Thyroid gland (tissue), 4 donors: ENCODE measurements at places on chromosomes 11 and 22. TPM values are rescaled to one million over a fixed set of nuclear protein-coding genes. Genes with fewer than 3 reads are reported as not detected.

GRCh38 chr11:29214833-29215232, 802.0 kb downstream of the KCNA4 start:
- H3K27ac ChIP-seq = no peak overlapping the region
- H3K36me3 ChIP-seq = no peaks in the 10 kb centered on the region
- H3K4me3 ChIP-seq = no peak overlapping the region
- H3K4me1 ChIP-seq = no peaks in the 10 kb centered on the region
- no peak for DNase-seq
- H3K27me3 ChIP-seq = no peaks in the 10 kb centered on the region

- H3K36me3 ChIP-seq = no peaks in the 10 kb centered on the region
- H3K4me3 ChIP-seq = no peak overlapping the region
- H3K27ac ChIP-seq = no peak overlapping the region
Measured at GRCh38 chr11:13287036-13287435, 9.4 kb downstream of the BMAL1 start.

DNA sequence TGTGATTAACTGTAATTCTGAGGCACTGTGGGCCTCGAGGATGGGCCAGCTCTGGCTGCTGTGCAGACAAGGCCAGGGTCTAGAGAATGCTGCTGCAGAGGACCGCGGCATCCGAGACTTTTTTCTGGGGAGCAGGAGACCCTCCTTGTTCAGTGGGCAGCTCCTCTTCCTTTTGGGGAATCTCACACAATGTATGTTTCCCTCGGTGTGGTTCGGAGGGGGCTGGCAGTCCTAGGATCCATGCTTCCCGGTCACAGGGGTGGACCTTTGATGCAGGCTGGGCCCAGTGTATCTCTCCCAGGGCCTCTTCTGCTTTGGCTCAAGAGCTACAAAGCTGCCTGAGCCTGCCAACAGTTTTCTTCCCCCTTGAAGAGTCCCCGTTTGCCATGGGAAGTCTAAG, 31.5 kb downstream of the MYEOV start:
- no peak overlapping the region for H3K27ac ChIP-seq
- H3K27me3 ChIP-seq = no peaks in the 10 kb centered on the region
- H3K4me1 ChIP-seq = no peaks in the 10 kb centered on the region
- H3K36me3 ChIP-seq = no peaks in the 10 kb centered on the region
- DNase-seq = no peak
- H3K4me3 ChIP-seq = no peak overlapping the region

GRCh38 chr11:58647141-58647699, 24.8 kb downstream of the CNTF start:
- no peaks in the 10 kb centered on the region for H3K36me3 ChIP-seq
- H3K27me3 ChIP-seq = no peaks in the 10 kb centered on the region
- no peak overlapping the region for H3K27ac ChIP-seq
- no peak for DNase-seq
- H3K4me1 ChIP-seq = no peaks in the 10 kb centered on the region
- H3K4me3 ChIP-seq = no peak overlapping the region

DNA sequence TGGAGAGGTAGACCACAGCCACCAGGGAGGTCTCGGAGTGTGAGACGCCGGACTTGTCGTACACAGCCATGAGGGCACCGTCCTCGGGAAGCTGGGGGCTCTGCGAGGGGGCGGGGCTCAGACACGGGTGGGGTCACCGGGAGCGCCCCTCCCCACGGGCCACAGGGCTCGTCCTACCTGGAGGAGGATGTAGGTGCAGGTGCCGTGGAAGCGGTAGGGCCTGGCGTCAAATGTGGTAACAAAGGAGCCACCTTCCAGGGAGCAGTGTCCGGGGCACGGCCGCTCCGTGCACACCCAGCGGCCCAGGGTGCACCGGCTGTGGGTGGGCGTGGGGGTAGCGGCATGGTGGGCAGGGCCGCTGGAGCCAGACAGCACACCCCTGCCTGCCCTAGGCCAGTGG, 7.5 kb downstream of the MUC6 start:
- H3K27ac ChIP-seq = no peak overlapping the region
- no peak for DNase-seq
- no peaks in the 10 kb centered on the region for H3K4me1 ChIP-seq

- H3K27me3 ChIP-seq = no peaks in the 10 kb centered on the region
- H3K36me3 ChIP-seq = no peaks in the 10 kb centered on the region
- H3K27ac ChIP-seq = no peak overlapping the region
- peaks cover 15% of the 10 kb centered on the region for H3K4me1 ChIP-seq
- no peak overlapping the region for H3K4me3 ChIP-seq
Measured at GRCh38 chr11:86745571-86745970, 54.8 kb upstream of the PRSS23 start.

DNA sequence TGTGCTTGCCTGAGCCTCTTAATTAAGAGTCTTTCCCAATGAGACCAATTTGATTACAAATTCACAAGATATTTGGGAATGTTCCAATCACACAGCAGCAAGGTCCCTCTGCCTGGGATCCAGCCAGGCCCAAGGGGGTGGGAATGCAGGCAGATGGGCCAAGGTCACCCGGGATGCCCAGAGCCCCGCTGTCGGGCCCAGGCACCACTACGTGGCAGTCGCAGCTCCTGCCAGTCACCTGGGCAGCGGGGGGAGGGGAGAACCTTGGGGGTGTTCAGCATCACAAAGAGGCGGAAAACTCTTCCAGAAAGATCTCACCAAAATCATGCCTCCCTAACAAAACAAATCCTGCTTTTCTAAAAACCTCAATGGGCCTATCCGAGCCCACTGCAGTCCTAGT, 30.9 kb downstream of the PPM1F start:
- DNase-seq = no peak
- no peak overlapping the region for H3K27ac ChIP-seq
- H3K27me3 ChIP-seq = no peaks in the 10 kb centered on the region
- H3K4me3 ChIP-seq = no peak overlapping the region
- peaks cover 3% of the 10 kb centered on the region for H3K4me1 ChIP-seq

DNA sequence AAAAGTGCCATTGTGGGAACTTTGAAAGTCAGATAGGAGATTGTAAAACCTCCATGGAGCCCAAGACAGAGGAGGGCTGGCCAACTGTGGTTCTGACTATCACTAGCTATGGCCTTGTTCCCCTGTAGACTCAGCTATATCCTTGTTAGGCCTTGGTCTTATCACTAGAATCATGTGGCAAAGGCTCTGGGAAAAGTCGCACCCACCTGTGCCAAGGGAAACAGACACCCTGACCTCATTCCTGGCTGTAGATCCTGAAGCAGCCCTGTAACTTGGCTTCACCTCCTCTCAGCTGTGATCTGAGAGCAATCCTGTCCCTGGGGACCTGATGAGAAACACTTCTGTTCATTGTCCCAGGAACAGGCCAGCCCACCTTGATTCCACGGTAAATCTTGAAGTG, 566.2 kb downstream of the TMEM135 start:
- H3K4me1 ChIP-seq = no peaks in the 10 kb centered on the region
- DNase-seq = no peak
- H3K27me3 ChIP-seq = no peaks in the 10 kb centered on the region
- H3K4me3 ChIP-seq = no peak overlapping the region
- H3K36me3 ChIP-seq = no peaks in the 10 kb centered on the region
- H3K27ac ChIP-seq = no peak overlapping the region

DNA sequence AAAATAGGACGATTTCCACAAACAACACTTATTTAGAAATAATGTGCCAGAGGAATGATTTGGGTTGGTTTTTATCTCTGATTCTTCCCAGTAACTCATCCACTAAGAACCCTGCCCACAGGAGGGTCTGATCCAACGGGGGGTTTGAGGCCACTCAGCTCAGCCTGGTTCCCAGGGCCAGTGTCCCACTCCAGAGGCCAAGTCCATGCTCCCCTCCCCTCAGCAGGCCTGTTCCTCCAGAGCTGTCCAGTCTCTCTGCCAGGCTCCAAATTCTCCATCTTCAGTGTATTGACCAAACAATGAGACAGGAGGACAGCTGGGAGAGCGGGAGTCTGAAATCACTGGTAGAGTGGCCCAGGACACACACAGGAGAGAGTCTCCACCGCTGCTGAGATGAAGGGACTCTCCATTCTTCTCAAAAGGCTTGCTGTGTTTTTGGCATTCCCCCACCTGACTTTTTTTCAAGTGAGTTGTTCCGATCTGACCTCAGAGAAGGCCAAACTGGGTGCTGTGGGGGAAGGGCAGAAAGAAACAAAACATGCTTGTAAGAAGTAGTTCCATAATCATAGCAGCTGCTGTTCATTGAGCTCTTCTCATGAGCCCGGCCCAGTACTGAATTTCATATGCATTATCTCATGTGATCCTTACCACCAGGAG, 17.6 kb upstream of the SCN2B start:
- H3K27ac ChIP-seq = no peak overlapping the region
- DNase-seq = no peak
- no peaks in the 10 kb centered on the region for H3K27me3 ChIP-seq
- H3K4me3 ChIP-seq = no peak overlapping the region

DNA sequence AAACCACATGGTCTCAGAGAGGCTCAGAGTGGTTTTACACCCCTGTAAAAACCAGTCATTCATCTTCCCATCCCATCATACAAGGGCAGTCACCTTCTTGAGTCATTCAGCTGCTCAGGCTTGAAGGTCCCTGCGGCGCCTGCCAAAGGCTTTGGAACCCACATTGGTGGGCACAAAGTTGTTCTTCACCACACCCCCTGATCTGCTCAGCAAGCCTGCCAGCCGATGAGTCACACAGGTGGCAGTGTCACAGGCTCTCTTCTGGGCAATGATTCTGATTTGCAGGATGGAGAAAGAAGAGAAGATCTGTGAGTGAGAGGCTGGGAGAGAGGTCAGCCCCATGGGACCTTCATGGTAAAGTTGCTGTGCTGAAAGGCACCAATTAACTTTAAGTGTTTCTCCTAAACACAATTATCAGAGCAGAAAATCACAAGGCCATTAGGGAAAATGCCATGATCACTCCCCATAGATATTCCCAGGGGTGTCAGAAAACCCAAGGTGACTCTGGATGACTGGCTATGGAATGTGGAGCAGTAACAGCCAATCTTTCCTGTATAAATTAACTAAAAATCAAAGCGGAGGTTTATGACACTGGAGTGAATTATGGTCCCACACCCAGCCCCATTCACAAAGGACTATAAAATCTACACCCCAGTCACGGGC, 4.4 kb downstream of the CALCA start:
- DNase-seq = no peak
- H3K4me1 ChIP-seq = no peaks in the 10 kb centered on the region
- no peak overlapping the region for H3K27ac ChIP-seq
- no peaks in the 10 kb centered on the region for H3K36me3 ChIP-seq
- H3K27me3 ChIP-seq = peaks cover 2% of the 10 kb centered on the region

GRCh38 chr11:216081-216974, 8.8 kb downstream of the RIC8A start:
- H3K36me3 ChIP-seq = peaks cover 41% of the 10 kb centered on the region
- DNase-seq = no peak
- no peaks in the 10 kb centered on the region for H3K27me3 ChIP-seq
- H3K4me3 ChIP-seq = no peak overlapping the region
- H3K27ac ChIP-seq = no peak overlapping the region

GRCh38 chr11:10139143-10139542, 154.9 kb downstream of the SBF2 start:
- no peaks in the 10 kb centered on the region for H3K36me3 ChIP-seq
- peaks cover 7% of the 10 kb centered on the region for H3K4me1 ChIP-seq
- H3K27ac ChIP-seq = no peak overlapping the region
- no peak for DNase-seq
- H3K4me3 ChIP-seq = no peak overlapping the region

- H3K4me1 ChIP-seq = peaks cover 35% of the 10 kb centered on the region
- DNase-seq = peak; percentile 63
- peak overlapping the region; percentile 80 for H3K27ac ChIP-seq
- H3K4me3 ChIP-seq = no peak overlapping the region
- H3K36me3 ChIP-seq = no peaks in the 10 kb centered on the region
Measured at GRCh38 chr22:23147617-23148387, 2.5 kb downstream of the RAB36 start.

DNA sequence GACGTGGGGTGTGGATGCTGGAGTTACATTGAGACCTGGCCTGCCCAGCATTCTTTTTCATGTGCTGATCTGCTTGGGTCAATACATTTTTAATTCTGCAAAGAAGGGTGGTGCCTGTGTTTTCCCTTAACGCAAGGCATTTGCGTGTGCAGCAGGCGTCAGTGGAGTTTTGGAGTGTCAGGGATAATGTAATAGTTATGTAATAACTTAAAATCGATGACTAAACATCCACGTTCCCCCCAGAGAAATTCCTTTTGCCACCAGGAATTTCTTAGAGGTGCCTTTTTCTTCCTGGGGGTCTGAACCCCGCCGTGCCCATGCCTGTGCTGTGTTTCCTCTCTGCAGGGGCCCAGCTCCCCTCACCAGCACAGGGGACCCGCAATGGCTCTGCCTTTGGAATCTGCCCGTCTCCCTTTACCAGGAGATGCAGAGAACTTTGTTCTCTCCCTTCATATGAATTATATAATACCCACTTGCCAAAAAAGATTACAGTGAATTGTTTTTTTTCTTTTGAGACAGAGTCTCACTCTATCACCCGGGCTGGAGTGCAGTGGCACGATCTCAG, 62.6 kb downstream of the TBC1D22A start:
- no peaks in the 10 kb centered on the region for H3K36me3 ChIP-seq
- DNase-seq = no peak
- H3K4me1 ChIP-seq = peaks cover 4% of the 10 kb centered on the region
- H3K4me3 ChIP-seq = no peak overlapping the region
- no peaks in the 10 kb centered on the region for H3K27me3 ChIP-seq

DNA sequence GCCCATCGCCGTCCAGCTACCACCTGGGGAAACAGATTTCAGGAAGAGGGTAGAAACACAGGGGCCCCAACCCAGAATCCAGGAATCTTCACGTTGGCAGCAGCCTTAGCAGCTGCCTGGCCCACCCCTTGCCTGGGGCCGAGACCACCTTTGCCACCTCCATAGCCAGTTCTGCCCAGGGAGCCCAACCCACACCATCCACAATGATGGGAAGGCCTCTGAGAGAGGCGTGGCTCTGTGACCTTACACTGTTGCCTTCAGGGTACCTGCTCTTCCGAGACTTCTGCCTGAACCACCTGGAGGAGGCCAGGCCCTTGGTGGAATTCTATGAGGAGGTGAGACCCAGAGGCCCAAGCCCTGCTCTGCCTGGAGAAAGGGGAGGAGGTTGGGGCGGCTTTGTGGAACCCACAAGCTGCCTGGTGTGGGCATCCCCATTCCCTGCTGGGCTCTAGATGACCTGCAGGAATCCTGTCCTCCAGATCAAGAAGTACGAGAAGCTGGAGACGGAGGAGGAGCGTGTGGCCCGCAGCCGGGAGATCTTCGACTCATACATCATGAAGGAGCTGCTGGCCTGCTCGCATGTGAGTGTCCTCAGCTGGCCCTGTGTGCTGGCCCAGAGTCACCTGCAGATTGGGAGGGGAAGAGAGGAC, 10.0 kb upstream of the ANKRD13D start:
- H3K36me3 ChIP-seq = peaks cover 48% of the 10 kb centered on the region
- H3K27ac ChIP-seq = no peak overlapping the region
- no peak overlapping the region for H3K4me3 ChIP-seq
- H3K27me3 ChIP-seq = no peaks in the 10 kb centered on the region

DNA sequence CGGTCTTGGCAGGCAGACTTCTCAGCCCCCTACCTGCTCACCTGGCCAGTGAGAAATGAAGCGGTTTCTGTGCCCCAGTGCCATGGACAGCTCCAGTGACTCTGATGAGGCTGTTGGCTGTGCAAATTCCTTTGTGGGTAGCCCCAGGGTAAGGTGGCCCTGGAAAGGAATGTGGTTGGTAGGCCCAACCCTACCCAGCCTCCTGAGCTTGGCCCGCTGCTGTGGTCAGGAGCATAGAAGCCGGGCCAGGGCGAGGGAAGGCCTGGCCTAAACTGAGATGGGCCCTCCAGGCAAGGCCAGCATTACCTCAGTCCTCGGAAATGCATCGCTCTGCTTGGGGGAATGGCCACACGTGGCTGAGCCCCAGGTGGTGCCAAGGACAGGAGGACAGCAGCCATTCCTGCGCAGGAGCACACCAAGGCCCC, 16.9 kb downstream of the DAGLA start:
- peaks cover 74% of the 10 kb centered on the region for H3K4me1 ChIP-seq
- H3K27me3 ChIP-seq = no peaks in the 10 kb centered on the region
- no peak for DNase-seq

Gene TRIM34
- 7.0 TPM for total RNA-seq

Gene ACR
- not detected for total RNA-seq

Gene CXCR5
- not detected for total RNA-seq

Gene GGTLC2
- not detected for total RNA-seq

Gene BCO2
- total RNA-seq = 6.6 TPM

Gene VSIG10L2
- not detected for total RNA-seq

Gene OR5A1
- total RNA-seq = not detected
